ENCODE measurements at places on chromosomes 7 and 10. TPM values are rescaled to one million over a fixed set of nuclear protein-coding genes. Genes with fewer than 3 reads are reported as not detected.

Gene GNGT1
- not detected for total RNA-seq

Gene NCF1
- total RNA-seq: not detected

Gene ZNRF2
- 34.7 TPM for total RNA-seq

Gene HOXA4
- total RNA-seq: 0.83 TPM

Gene ATOH7
- total RNA-seq: 0.11 TPM

Gene ZNF655
- 110 TPM for total RNA-seq

Gene CAMK1D
- 0.37 TPM for total RNA-seq

Gene HOXA5
- 10.3 TPM for total RNA-seq

Gene STOX1
- 1.8 TPM for total RNA-seq

Gene HECW1
- not detected for total RNA-seq

Gene ZNF804B
- not detected for total RNA-seq

Gene CPN1
- total RNA-seq: 69.4 TPM

Gene LBX1
- total RNA-seq: not detected

Gene LRIT1
- total RNA-seq: not detected

Gene ATRNL1
- 41.9 TPM for total RNA-seq

Gene KCP
- total RNA-seq: 0.03 TPM

Gene EBF3
- 23.6 TPM for total RNA-seq

Gene CCDC3
- 0.19 TPM for total RNA-seq

All from SK-MEL-5 (cell line).